ENCODE measurements at places on chromosomes 1 and 21.

- no peak for DNase-seq
These were observed 39.6 kb upstream of the ARHGAP29 start for GRCh38 chr1:94276988-94277434.

GRCh38 chr1:170520601-170521000, 11.4 kb upstream of the GORAB start:
- DNase-seq, result no peak

DNA sequence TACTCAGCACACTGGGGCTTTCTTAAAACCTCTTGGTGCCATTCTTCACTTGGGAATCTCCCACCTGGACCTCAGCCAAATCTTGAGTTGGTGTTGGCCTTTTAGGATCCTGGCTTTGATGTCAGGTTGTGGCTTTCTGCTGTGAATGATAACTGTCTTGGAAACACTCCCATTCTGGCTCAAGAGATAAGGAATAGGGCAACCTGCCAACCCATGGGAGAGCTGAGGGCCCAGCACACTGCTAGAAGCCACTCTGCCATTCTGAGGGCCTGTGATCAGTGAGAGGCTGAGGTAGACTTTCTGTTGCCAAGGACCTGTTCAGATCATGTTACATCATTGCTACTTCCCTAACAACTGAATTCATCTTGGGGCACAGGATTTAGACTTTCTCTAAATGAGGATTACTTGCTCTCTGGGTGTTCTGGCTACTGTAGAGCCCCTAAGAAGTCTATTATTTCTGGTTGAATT, 45.8 kb downstream of the TTC39A start:
- DNase-seq, result no peak

DNA sequence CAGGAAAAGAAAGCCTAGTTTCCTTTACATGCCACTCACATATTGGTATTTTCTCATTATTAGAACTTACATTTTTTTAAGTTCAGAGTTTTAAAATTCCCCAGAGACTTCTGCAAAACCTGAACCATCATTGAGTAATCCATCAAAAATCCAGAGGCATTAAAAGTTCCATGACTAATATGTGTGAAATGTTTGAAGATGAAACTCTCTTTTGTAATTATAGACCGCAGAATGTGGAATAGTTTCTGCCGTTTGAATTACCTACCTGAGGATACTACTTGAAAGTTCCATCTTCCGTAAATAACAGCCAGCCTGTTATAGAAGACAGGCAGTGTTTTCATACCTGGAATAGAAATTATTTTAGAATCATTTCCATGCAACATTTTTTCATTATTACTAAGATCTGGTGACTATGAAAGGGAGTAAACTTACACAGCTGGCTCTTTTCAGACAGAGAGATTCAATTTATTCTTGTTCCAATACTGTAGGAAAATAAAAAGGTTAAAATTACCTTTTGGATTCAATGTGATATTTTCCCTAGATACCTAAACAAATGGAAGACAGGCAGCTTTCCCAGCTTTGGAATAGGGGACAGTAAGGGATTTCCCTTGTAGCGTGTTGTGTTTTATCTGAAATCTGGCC, 131.4 kb downstream of the ST6GALNAC5 start:
- no peak for DNase-seq

DNA sequence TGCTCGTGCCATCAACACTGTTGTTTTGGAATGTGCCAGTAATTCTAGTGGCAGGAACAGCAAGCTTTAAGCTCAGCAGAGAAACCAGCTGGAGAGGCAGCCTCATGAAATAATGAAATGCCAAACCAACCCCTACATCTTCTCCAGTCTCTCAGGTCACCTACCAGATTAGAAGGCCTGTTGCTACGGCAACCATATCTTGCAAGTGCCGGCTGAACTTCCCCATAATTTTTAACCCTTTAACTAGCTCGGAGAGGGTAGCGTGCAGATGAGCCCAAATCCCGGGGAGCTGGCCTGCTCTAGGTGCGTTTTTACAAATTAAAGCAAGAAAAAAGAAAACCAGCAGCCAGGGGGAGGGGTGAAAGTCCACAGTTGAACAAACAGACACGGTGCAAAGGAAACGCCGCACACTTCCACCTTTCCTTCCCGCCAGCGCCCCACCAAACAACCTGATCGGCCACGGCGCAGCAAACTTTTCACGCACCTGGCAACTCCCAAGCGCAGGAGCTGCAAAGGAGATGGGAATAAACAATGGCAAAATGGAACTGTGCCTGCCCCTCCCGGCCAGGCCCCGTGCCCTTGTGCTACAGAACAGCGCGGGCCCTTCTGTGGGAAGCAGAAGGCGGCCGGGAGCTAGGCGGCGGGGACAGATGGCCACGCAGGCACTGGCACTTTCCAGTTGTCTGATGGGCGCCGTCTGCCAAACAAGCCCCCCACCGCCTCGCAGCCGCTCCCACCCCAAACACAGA, 50.1 kb downstream of the SSBP3 start:
- no peak for DNase-seq

Measured in stimulated activated CD4-positive, alpha-beta T cell treated with anti-CD3 and anti-CD28 coated beads, Interleukin-1b, Interleukin-23, amount 100 ng/mL, for 24 hours (primary cell).